ENCODE measurements at places on chromosomes 2 and 18. TPM values are rescaled to one million over a fixed set of nuclear protein-coding genes. Genes with fewer than 3 reads are reported as not detected.

KIAA2012 gene
- total RNA-seq: 7.3 TPM

SERPINB13 gene
- total RNA-seq: not detected

DOK6 gene
- 0.89 TPM for total RNA-seq

SERPINB2 gene
- not detected for total RNA-seq

KCNS3 gene
- total RNA-seq: 34.2 TPM

DSC3 gene
- total RNA-seq: not detected

STARD6 gene
- total RNA-seq: not detected

SMYD1 gene
- total RNA-seq: not detected

IL36B gene
- not detected for total RNA-seq

DNPEP gene
- total RNA-seq: 72.7 TPM

OTOS gene
- not detected for total RNA-seq

PFN4 gene
- not detected for total RNA-seq

DPP4 gene
- 77.3 TPM for total RNA-seq

IL18RAP gene
- total RNA-seq: 8.4 TPM

CD8B2 gene
- not detected for total RNA-seq

LRRC30 gene
- not detected for total RNA-seq

GPR75 gene
- 3.4 TPM for total RNA-seq

CPSF3 gene
- 19.5 TPM for total RNA-seq

POLR1B gene
- total RNA-seq: 11.5 TPM

ASPRV1 gene
- 1.0 TPM for total RNA-seq

DOCK10 gene
- 40.7 TPM for total RNA-seq

GKN2 gene
- 10.5 TPM for total RNA-seq

CNOT9 gene
- total RNA-seq: 32.8 TPM

WIPF1 gene
- total RNA-seq: 49.2 TPM

GCC2 gene
- total RNA-seq: 33.7 TPM

RFX8 gene
- total RNA-seq: 0.24 TPM

SERPINB10 gene
- 0.30 TPM for total RNA-seq

RND3 gene
- 14.7 TPM for total RNA-seq

MRPL44 gene
- 24.4 TPM for total RNA-seq

CDH2 gene
- total RNA-seq: 2.3 TPM

RAB17 gene
- 97.2 TPM for total RNA-seq

PLCL1 gene
- total RNA-seq: 11.2 TPM

DYNAP gene
- total RNA-seq: not detected

C2orf76 gene
- 3.8 TPM for total RNA-seq

TMEM198 gene
- 7.7 TPM for total RNA-seq

CYB5A gene
- 291 TPM for total RNA-seq

LYG2 gene
- total RNA-seq: not detected

GLS gene
- total RNA-seq: 160 TPM

MOCOS gene
- total RNA-seq: 4.7 TPM

RPRM gene
- 0.60 TPM for total RNA-seq

DRC1 gene
- total RNA-seq: 0.17 TPM

RAB6C gene
- total RNA-seq: not detected

SCYGR4 gene
- total RNA-seq: not detected
